ENCODE measurements at places on chromosomes 11 and 22.

- no peak for DNase-seq
Measured at GRCh38 chr11:27949951-27950738, 157.8 kb downstream of the KIF18A start.

GRCh38 chr11:88535266-88535665, 197.7 kb upstream of the CTSC start:
- no peak for DNase-seq

DNA sequence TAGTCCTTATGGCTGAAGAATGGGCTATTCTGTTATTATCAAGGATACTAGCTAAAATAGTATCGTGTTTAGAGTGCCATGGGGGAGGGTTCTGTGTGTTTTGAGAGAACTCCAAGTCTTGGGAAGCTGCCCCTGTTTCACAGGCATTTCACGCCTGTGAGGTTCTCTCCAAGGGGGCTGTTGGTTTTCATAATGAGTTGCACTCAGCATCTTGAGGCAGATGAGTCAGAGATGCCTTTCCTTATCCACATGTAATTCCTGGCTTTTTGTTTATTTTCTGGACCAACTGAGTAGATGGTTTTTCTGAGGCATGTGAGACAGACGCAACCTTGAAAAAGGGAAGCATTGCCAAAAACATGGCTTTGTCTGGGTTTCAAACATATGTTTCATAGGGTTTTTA, 203.7 kb downstream of the ARHGAP42 start:
- DNase-seq = no peak

DNA sequence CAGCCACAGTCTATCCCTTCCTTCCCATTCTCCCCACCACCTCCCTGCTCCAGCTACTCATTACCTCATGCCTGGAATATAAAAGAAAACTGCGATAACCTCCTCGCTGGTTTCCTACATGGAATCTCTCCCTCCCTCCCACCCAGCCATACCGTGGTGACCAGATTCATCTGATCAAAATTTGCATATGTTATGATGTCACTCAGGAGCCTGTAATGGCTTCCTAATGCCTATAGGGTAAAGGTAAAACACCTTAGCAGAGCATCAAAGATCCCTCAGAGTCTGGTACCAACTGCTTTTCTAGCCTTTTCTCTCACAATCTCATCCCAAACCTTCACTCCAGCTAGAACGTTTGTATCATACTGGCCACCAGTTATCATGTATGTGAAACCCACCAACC, 19.6 kb downstream of the RTN4RL2 start:
- no peak for DNase-seq

DNA sequence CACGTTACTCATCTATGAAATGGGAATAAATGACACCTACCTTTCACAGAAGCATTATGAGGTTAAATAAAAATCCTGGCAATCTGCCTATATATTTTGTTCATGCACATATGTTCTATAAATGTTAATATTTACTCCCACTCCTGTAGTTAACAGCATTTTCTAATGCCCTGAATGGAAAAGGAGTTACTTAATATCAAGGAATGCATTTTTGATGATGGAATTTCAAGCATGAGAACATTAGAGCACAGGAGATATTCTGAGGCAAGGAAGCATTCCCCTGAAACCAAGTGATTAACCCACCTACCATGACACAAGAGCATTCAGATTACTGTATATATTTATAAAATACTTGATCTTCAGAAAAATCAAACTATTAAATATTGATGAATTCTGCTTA, 102.1 kb downstream of the ARHGAP32 start:
- DNase-seq = no peak

GRCh38 chr11:13955971-13956421, 6.5 kb upstream of the SPON1 start:
- no peak for DNase-seq

GRCh38 chr11:63427971-63428508, 58.5 kb downstream of the SLC22A9 start:
- DNase-seq = no peak

Data from renal pelvis (tissue), 12 donors.